Pericardium fibroblast (primary cell): ENCODE measurements at places on chromosomes 12 and 14. TPM values are rescaled to one million over a fixed set of nuclear protein-coding genes. Genes with fewer than 3 reads are reported as not detected.

EVL gene
- 30.6 and 34.0 TPM in 2 replicates for total RNA-seq

CLEC4A gene
- not detected in 2 replicates for total RNA-seq

C12orf56 gene
- total RNA-seq = not detected in 2 replicates

TMEM132C gene
- total RNA-seq = 2.2 and 3.3 TPM in 2 replicates

KLHDC1 gene
- total RNA-seq = 1.2 and 1.6 TPM in 2 replicates

AICDA gene
- total RNA-seq = not detected in 2 replicates

HSPB8 gene
- total RNA-seq = 22.6 and 24.0 TPM in 2 replicates

ACVR1B gene
- total RNA-seq = 9.2 and 16.1 TPM in 2 replicates

KRT4 gene
- not detected in 2 replicates for total RNA-seq

GLS2 gene
- total RNA-seq = not detected in 2 replicates

NFE2 gene
- total RNA-seq = not detected in 2 replicates

LRP1 gene
- 323 and 558 TPM in 2 replicates for total RNA-seq

RGS6 gene
- not detected in 2 replicates for total RNA-seq

KRT3 gene
- total RNA-seq = not detected in 2 replicates

TSHR gene
- not detected in 2 replicates for total RNA-seq

TMEM229B gene
- total RNA-seq = 0.12 and 1.8 TPM in 2 replicates
